ENCODE measurements at places on chromosomes 12 and 14.

DNA sequence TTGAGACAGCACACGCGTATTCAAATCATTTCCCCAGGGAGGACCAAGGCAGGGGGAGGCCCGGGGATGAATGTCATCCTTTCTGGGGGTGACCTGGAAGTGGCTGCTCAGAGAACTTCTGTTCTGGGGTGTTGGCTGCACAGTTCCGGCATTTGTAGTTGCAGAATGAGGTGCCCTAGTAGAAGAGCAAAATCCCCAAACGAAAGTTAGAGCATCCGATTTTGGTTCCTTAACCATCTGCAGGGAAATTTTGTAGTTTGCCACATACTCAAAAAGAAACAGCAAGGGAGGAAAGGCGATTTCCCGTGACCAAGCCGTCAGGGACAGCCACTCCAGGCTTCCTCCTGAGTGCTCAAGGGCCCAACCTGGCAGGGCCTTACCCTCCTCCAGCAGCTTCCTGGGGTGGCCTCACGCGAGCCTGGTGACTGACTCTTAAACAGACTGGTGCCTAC is 13.0 kb upstream of the TRAF3 start:
- DNase-seq = no peak

GRCh38 chr12:107759410-107759809 is 1.5 kb downstream of the PRDM4 start:
- no peak for DNase-seq

GRCh38 chr14:61860294-61860918 is 98.2 kb downstream of the SNAPC1 start:
- DNase-seq = peak; percentile 58

GRCh38 chr14:30861200-30861599 is 13.2 kb upstream of the COCH start:
- DNase-seq = no peak

DNA sequence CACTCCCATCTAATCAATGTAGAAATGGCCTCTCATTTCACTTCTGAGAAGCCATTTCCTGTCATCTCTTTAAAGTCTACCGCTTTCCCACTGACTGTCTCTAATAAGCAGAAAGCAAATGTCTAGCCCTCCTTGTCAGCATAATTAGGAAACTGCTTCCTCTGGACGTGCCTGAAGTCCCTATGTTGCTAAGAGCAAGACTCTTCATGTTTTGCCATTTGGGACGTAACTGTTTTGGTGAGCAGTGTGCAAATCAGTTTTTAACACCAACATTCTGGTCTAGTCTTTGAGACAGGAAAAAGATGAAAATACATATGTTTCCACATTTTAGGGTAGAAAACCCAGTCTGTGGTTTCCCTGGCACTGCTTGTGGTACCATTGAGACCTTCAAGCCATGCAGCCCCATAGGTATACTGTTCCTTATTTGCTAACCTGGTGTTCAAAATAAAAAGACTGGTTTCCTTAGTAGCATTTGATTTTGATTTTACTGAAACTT is 22.2 kb downstream of the IFNG start:
- DNase-seq = no peak

DNA sequence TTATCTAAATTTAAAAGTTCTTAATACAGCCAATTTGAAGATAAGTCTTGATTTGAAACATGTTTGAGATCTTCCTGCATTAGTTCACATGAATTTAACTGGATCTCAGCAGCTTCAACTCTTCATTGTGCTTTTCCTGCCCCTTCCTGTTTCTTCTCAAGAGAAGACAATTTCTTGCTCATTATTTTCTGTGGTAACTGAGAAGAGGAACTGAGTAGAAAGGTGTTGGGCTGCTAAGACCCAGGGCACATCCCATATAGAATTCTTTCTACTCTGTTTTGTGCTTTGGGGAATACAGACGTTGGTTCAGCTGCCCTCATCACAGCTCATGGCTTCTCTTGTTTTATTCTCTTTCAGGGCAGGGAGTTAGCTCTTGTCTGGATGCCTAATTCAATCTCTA is 110.2 kb downstream of the SNAPC1 start:
- DNase-seq = no peak

GRCh38 chr12:118617611-118618450 is 241.5 kb downstream of the SUDS3 start:
- DNase-seq = no peak

- DNase-seq = no peak
These were observed 62.9 kb downstream of the CCDC91 start for GRCh38 chr12:28253161-28253641.

- DNase-seq = no peak
These were observed 1138.2 kb downstream of the BCL11B start for GRCh38 chr14:98133806-98134205.

DNA sequence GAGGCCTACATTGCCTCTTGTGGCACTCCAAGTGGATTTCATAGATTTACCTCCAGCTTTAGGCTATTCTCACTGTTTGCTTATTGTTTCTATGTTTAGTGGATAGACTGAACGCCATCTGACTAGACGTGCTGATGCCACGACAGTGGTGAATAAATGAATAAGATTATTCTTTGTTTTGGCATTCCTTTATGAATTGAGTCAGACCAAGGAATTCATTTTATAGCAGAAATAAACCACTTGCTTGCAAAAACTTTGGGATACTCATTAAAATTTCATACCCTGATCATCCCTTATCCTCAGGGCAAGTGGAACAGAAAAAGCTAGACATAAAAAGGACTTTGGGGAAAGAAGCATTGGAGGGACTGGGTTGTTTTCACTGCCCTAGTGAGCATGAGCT is 71.7 kb upstream of the FERMT2 start:
- no peak for DNase-seq

DNA sequence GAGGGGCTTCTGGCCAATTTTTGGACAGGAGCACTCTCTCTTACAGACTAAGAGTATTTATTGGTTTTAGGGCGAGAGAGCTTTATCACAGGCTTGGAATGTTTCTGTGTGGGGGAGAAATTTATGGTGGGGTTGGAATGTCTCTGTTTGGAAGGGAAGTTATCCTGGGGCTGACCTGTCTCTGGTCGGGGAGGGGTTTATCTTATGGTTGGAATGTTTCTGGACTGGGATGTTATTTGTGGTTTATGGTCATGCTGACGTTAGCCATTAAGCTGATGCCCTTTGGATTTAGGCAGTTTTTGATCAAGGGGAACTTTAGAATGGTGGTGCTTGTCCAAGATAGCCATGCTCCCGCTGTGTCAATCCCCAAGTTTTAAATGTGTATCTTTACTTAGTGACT is 614.8 kb downstream of the DIO2 start:
- DNase-seq = no peak
